ENCODE measurements at places on chromosomes 13 and 19.

DNA sequence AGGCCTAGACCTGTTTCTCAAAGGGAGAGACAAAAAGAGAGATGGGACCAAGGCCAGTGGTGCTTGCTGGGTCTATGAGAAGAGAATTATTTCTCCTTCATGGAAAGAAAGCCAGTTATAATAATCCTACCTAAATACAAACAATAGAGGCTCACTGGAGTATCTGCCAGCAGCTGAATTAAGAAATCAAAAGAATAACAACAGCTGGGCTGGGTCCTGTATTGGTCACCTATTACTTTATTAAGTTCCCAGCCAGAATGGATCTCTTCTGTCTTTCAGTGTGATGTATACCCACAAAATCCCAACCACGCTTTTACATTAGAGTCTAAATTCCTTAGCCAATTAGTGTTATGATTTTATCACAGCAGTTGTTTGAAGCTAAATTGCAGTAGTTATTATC is 297.8 kb upstream of the DACH1 start:
- no peak for DNase-seq

DNA sequence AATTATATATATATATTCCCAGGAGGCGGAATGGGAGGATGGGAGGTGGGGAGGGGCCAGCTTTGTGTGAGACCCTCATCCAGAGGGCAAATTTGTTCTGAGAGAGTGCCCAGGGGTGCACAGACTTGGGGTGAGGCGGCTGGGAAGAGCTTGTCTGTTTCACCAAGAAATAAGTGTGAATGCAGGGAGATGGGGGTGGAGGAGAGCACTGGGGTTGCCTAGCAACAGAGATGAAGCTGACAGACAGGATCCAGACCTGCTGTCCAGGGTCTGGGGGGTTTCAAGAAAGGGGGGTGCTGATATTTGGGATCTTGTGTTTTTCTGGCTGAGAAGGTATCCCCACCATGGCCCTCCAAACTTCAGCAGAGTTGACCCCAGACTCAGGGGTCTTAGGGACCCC is 18.6 kb upstream of the TNFAIP8L1 start:
- DNase-seq = no peak

- no peak for DNase-seq
Observed at GRCh38 chr13:58594747-58595600, 963.4 kb downstream of the PCDH17 start.

- DNase-seq = no peak
Observed at GRCh38 chr13:46565808-46566750, 13.1 kb downstream of the LRCH1 start.

DNA sequence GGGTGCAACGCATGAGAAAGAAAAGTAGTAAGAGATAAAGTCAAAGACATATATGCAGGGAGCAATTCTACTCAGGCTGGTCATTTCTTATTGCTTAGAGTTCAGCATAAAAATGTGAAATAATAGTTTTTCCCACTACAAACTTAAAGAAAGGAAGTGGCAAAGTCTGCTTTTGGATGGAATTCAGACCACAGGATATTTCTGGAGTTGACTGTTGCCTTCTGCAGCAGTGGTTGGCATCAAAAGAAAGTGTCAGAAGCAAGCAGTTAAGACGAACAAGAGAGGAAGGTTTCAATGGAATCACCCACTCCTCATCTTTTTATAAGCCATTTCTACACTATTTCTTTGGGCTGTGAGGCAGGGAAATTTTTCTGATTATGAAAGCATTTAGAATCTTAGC is 36.2 kb upstream of the TRPC4 start:
- no peak for DNase-seq

GRCh38 chr13:90201676-90202460 is 1145.6 kb upstream of the MIR17HG start:
- DNase-seq = no peak

GRCh38 chr19:53509845-53510244 is 28.1 kb upstream of the ZNF331 start:
- no peak for DNase-seq

GRCh38 chr19:9945319-9945966 is 9.1 kb upstream of the OLFM2 start:
- DNase-seq = no peak

- DNase-seq = no peak
Observed at GRCh38 chr19:28511655-28512054, 701.3 kb downstream of the UQCRFS1 start.

- DNase-seq = no peak
Observed at GRCh38 chr19:24140099-24140498, 53.1 kb downstream of the ZNF254 start.
